Activated naive CD4-positive, alpha-beta T cell (primary cell): ENCODE measurements at places on chromosomes 13 and 19.

DNA sequence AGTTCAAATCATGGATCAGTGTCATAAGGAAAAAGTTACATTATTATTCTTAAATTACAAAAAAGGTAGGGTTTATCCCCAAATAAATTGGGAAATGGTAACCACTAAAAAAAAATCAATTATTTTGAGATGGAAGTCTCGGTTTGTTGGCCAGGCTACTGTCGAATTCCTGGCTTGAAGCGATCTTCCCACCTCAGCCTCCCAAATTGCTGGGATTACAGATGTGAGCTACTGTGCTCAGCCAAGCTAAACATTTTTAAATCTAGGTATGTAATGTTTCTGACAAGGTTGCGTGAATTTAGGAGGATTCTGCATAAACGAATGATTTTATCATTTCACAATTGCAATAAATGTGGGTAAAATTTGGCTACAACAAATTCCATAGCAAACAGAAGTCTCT lies 2.0 kb downstream of the NAA16 start:
- no peak for DNase-seq

DNA sequence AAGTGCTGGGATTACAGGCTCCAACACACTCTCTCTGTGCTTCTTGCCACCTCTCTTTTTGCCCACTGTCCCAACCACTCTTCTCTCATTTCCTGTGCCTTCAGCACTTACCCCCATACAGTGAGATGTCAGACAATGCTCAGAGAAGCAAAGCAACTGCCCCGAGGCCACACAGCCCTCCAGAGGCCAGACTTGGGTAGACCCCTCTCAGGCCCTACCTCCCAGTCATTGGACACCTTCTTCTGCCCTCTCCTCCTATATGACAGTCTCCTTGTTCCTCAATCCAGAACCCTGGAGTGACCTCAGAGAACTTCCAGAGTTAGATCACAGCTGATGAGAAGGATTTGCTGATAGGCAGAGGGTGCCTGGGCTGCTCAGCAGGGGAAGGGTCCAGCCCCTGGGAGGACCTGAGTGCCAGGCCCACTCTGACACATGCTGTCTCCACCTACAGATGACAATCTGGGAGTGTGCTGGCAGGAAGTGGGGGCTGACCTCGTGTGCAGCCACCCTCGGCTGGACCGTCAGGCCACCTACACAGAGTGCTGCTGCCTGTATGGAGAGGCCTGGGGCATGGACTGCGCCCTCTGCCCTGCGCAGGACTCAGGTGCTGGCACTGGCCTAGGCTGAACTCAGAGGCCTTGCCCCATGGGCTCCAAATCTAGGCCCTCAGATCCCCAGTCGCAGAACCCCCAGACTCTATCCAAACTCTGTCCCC lies 24.4 kb downstream of the LTBP4 start:
- no peak for DNase-seq

- DNase-seq: no peak
Measured at GRCh38 chr13:34808649-34809048, 133.4 kb upstream of the NBEA start.

GRCh38 chr19:40553885-40554857 lies 22.5 kb upstream of the SHKBP1 start:
- no peak for DNase-seq

DNA sequence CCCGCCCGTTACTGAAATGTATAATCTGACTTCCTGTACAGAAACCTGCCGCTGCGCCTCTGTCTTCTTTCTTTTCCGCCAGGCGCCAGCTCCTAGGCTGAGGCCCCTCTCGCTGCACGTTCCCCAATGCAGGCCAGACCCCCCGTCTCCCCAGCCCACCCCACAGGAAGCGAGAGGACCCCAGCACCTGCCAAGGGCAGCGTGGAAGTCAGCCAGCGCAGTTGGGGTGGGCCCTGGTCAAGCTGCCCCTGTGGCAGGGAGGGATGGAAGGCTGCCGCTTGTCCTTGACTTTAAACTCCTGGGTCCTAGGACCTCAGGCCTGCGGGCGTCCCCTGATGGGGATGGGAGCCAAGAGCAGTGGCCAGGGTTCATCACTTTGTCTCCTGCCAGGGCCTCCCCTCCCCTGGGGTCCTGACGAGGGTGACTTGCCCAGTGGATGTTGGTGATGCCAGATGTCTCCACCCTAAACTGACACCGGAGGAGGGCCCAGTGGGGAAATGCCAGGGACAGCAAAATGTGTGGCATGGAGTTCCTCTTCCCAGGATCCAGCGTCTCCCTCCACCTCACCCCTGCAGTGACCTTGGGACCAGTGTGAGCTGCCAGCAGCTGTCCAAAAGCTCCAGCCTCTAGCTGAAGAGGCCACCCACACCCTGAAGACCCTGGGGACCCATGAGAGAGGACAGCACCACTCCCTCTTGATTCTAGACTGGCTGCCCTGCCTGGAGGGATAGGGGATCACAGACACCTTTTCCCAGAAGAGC lies 8.5 kb upstream of the MARCHF2 start:
- DNase-seq: no peak

DNA sequence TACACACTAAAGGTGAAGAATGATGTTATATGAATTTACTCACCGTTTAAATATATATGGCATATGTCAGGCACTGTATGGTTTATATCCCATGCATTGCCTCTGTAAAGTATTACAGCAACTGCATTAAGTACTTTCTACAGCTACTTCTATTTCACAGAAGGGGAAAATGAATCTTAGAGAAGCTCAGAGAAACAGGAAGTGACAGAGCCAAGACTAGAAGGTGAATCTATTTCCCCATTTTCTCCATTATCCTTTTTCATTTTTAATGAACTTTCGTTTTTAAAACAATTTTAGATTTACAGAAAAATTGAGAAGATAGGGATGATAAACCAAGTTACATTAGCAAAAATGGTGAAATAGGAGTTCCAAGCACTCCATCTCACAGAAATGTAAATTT lies 863.3 kb downstream of the UQCRFS1 start:
- no peak for DNase-seq

DNA sequence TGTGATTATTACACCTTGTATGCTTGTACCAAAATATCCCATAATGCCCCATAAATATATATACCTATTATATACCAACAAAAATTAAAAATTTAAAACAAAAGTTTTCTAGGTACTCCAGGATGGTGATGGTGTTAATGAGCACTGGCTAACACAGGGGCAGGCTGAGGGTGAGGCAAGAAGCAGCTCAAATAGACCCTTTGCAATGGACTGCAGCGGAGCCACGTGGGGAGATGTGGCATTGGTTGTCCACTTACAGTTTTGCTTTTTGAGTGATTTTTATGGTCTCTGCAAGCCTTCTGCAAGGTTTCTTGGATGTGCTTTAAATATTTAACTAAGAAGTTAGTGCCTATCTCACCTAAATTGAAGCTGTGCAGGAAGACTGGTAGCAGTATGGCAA lies 132.9 kb downstream of the RAP2A start:
- DNase-seq: no peak

DNA sequence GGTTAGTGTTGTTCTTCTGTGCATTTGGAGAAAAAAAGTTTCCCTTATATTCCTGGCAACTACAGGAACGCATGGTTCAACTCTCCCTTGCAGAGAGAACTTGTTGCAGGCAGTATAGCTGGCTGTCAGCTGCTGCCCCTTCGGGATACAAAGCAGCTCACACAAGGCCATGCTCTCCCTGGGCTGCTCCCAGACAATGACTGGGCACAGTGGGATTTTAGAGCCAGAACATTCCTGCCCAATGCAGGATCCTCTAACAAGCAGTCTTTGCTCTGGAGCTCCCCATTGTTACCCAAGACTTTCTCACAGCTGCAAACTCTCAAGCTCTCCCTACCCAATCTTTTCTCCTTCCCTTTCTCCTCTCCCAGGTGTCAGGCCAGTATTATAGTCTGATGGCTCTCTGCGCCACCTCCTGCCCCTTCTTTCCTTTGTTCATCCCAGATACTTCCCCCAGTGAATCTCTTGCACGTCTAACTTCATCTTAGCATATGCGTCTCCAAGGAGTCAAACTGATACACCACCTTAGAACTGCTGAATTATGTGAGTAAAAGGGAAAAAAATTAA lies 27.5 kb upstream of the SERPINE3 start:
- no peak for DNase-seq

DNA sequence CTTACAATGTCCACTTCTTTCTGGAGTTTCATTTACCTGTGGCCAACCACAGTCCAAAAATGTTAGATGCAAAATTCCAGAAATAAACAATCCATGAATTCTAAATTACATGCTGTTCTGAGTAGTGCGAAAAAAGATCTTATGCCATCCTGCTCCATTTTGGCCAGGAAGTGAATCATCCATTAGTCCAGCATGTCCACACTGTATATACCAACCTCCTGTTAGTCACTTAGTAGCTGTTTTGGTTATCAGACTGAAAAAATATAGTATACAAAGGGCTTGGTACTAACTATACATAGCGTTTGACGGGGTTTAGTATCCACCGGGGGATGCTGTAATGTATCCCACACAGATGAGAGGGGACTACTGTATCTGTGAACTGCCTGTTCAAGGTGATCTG lies 618.0 kb upstream of the ARGLU1 start:
- no peak for DNase-seq

DNA sequence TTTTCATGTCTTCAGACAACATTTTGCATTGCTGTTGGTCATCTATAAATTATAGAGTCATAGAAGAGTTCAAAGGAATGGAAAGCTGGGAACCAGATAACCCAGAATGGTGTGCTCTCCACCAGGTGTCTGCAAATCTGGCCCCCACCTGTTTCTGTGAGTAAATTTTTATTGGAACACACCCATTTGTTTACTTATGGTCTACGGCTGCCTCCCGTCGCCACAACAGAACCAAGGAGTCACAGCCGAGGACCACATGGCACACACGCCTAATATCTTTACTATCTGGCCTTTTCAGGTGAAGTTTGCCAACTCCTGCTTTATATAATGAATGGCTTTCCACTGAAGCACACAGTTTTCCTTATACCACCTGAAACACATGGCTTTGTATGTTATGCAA lies 58.2 kb downstream of the EFNB2 start:
- no peak for DNase-seq

GRCh38 chr13:40682449-40683240 lies 16.2 kb upstream of the FOXO1 start:
- DNase-seq: no peak

GRCh38 chr13:28582225-28582891 lies 76.6 kb upstream of the POMP start:
- DNase-seq: no peak

GRCh38 chr19:16825312-16826052 lies 3.7 kb upstream of the SIN3B start:
- DNase-seq: no peak

DNA sequence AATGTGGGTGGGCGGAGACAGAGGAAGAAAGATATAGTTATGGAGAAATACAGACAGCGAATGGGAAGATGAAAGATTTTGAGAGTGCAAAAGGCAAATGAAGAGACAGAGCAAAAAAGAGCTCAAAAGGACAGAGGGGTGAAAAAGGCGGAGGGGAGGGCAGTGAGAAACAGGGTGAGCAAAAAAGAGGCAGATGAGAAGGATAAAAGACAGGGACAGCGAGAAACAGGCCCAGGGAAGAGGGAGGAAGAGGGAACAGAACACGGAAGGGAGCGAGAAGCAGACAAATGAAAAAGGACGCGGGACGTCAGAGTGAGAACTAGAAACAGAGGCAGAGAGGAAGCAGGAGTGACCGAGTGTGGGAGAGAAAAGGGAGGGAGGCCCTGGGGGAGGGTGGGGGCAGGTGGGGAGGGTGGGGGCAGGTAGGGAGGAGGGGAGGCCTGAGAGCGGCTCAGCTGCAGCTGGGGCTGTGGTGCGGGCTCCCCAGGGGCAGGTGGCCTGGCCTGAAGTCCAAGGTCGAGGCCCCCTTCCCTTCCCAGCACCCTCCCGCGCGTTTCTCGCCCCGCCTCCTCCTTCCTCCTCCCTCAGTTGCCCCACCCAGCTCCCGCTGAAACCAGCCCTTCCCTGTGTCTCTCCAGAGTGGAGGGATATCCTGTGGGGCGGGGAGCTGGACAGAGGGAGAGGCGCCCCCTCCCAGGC lies 2.9 kb downstream of the KLK1 start:
- DNase-seq: no peak

DNA sequence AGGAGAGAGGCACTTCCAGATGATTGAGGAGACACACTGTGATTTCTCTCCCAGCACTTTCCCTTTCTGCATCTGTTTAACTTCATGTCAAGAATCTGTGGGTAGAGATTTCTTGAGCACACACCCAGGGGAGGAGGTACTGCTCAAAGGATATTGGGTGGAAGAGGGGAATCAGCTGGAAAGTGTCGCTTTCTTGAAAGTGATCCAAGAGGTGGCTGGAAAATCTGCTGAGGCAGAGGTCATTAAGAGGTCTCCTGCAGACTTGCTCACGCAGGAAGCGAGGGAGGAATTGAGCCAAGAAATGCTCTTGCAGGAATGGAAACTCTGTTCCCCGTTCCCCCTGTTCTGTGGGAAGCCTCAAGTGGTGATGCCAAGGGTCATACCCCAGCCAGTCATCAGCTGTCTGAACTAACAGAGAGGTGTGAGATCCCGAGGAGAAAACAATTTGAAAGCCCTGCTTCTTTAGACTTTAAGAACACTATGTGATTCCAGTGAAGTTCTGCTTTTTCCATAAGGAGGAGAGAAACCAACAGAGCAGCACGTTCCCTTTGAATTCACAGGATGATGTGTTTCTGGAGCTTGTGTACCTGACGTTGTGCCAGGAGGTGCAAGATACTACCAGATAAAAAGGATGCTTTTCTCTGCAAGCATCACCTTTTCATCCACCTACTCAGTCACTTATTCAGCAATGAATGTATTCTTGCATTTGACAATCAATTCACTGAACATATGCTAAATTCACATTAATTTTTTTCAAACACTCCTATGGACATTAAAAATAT lies 163.4 kb upstream of the GPR12 start:
- DNase-seq: no peak

DNA sequence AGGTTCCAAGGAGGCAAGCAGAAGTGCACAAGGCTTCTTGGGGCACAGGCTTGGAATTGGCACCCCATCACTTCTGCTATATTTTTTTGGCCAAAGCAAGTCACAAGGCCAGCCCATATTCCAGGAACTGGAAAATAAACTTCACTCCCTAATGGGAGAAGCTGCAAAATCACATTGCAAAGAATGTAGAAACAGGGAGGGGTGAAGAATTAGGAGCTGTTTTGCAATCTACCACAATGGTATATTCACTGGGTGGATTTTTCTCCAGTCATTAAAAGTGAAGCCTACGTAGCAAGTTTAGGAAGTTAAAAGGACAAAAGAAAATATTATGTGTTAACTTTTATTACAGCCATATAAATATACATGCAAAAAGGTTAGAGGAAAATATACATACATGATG lies 464.8 kb downstream of the COG6 start:
- no peak for DNase-seq

DNA sequence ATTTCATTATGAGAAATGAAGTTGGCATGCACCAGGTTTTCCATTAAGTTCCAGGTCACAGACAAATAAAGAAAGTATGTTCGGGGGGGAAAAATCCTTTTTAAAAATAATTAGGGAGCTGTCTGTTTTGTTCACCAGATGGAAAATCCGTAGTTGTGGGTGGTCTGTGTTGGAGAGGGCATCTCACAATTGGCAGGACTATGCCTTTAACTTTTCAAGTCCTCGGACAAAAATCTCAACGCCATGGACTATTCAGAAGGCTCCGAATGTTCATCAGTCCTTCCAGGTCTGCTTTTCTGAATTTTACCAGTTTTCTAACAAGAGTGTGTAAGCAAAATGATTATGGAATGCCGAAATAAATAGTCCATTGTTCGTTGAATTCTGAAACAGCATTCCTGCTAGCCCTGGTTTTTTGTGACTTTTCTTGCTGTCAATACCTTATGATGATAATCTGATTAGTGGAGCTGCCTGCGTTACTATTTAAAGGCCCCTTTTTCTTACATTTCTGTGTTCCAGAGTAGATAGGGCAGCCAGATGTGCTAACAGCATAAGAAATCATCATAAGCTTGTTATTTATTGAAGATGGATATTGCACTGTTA lies 146.9 kb downstream of the TM9SF2 start:
- DNase-seq: no peak
